Activated CD4-positive, CD25-positive, alpha-beta regulatory T cell treated with anti-CD3 and anti-CD28 coated beads, Interleukin-2, amount 50 U/mL, for 72 hours (primary cell): ENCODE measurements at places on chromosomes 5 and 9.
A peak's percentile ranks its signal among the peaks of the same experiment; 100 is the strongest.

DNA sequence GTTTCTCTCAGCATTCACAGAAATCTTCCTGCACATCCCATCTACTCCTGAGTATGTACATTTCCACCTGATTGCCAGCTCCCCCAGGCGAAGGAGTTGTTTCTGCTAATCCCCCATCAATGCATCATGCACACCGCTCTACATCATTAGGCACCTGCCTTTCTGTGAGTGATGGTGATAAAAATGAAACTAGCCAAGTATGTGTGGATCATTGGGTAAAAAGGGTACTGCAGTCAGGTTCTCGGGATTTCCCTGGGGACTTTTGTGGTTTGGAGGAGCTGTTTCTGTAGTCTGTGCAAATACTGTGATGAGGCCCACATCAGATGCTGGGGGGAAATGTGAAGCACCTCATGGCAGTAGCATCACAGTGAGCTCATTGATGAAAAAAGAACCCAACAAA lies 30.4 kb downstream of the CAMK4 start:
- peak; percentile 54 for DNase-seq

DNA sequence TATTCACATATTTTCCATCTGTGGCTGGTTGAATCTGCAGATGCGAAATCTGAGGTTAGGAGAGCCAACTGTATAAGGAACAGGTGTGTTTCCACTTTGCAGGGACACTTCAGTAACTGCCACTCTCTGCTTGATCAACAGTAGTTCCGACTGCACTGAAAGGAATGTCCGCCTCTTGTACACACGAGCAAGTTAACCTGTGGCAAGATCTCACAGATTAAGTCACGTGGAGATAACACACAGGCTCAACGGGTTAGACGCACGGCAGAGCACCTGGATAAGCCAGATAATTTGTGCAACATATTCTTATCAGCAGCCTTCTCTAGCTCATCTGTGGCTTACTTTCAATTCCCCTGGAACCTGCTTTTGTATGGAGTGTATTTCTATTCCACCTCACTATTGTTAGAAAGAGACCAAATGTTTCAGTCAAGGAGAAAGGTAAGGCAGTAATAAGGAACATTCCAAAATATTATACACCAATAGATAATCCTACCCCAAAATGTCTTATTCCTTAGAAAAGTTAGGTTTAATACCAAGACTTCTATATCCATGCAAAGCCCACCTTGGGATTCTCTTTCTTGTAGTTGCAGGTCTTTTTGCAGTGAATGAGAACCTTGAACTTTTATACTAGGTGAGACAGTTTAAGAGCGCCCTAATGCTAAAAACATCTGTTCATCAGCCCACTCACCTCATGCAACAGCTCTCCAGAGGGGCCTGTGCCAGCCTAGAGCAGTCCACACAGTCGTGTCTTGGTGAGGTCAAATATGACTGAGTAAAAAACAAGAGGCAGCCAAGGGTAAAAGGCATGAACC lies 6.5 kb upstream of the C9 start:
- DNase-seq: no peak

DNA sequence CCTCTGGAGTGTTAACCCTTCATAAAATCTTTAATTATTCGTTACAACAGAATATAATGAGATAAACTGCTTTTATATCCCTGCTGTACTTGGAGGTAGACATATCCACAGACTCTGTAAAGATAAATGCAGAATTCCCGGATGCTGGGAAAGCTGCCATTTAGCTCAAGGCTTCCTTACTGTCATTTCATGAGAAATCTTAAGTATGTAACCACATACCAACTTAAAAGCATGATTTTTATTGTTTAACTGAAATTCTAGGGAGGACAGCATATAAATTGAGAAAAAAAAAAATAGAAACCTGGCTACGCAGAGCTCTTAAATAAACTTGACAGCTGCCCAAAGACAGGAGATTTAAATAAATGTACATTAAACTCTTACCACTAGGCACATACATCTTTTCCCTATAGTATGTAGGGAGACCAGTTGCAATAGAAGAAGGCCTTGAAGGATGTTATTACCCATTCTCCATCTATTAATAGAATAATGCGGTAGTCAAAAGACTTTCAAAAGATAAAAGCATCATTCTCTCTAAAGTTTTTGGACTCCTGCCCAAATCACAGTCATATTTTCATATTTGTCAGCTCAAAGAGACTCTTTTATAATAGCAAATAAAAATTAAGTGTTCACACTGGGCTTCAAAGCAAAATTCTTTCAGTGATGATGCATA lies 373.8 kb downstream of the NDUFS4 start:
- DNase-seq: no peak

DNA sequence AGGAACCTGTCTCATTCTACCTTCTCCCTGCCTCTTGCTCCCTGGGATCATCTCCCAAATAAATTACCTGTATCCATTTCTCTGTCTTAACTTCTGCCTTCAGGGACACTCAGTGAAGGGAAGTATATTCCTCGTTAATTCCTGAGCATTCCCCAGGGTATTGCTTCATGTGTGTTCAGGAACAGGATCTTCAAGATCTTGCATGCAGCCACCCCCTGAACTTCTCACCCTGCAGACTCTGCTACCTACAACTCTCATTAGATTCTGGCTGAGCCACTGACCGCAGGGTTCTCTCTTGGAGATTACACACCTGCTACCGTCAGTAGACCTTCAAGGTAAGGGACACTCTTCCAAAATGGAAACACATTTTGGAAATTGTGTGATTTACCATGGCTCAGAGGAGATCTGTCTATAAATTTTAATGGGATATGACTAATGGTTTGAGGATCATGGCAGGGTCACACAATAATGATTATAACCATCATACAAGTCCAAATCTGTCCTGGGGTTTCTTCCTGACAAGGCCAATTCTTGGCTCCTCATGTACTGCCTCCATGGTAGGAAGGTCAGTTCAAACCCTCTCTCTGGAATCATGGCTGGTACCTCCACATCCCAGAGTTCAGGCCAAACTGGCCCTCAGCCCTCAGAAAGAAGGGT lies 38.9 kb upstream of the UGCG start:
- DNase-seq: no peak

DNA sequence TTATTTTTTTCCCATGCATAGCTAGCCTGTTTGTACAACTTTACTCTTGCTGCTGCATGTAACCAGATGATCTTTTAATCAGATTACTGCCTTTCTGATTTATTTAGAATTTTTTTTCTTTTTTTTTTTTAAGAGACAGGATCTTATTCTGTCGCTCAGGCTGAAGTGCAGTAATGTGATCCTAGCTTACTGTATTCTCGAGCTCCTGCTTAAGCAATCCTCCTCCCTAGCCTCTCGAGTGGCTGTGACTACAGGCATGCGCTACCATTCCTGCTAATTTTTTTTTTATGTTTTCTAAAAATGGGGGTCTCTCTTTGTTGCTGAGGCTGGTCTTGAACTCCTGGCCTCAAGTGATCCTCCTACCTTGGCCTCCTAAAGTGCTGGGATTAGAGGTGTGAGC lies 9.6 kb downstream of the DCP2 start:
- no peak for DNase-seq

- no peak for DNase-seq
Measured at GRCh38 chr5:135386886-135387628, 12.0 kb downstream of the MACROH2A1 start.

DNA sequence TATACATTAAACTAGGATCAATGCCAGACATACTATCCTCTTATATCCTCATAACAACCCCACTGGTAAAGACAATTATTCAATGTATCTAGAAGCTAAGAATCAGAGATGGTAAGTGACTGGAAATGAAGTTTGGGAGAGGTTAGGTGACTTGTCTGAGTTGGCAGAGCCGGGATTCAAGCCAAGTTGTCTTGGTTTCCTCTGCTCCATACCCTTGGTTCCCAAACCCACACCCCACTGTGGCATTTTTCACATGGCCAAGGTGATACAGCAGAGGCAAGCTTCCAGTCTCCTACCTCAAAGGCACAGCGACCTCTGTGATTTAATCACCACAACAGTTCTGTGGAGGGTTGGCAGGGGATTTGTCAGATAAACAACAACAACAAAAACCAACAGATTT lies 34.7 kb upstream of the ADRB2 start:
- DNase-seq: no peak

DNA sequence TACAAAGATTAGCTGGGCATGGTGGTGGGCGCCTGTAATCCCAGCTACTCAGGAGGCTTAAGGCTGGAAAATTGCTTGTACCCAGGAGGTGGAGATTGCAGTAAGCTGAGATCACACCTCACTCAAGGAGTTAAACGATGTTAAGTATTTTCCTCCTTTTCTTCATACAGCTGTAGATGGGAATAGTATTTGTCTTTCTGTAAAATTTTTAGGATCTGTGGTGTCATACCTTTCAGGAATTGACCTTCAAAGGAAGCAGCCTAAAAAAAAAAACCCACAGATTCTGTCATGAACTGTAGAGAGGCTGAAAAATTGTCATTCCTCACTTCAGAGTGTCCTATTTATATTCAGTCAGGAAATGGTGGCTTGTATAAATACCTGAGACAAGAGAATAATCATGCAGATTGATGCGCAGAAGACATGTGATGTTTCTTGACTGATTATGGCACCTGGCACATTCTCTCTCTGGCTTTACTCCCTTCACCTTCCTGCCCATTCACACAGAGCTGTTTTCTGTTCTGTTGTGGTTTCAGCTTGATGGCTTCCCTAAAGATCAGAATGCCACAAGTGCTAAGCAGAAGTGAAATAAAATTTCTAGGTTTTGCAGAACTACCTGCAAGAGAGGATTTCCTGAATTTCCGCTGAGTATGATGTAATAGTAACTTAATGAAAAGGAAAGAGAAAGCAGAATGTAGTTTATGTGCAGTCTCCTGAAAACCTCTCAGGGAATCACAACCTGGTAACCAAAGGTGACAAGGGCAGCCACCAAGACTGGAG lies 3.8 kb downstream of the IFNA1 start:
- no peak for DNase-seq

DNA sequence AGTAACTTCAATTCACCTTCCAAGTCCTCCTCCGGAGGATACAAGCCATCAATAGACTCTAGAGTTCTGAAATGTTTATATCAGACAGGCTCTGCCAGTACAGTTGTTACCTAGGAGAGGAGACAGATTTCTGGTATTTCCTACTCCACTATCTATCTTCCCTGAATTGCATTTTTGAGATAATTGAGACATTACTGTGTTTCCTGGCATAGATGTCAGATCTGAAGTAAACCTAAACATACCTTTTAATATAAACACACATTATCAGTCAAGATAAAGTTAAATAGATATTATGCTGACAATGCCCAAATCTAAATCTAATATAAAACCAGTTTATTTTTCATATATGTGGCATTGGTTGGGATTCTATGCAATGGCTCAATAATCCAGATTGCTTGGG lies 8.2 kb upstream of the TYRP1 start:
- DNase-seq: no peak

DNA sequence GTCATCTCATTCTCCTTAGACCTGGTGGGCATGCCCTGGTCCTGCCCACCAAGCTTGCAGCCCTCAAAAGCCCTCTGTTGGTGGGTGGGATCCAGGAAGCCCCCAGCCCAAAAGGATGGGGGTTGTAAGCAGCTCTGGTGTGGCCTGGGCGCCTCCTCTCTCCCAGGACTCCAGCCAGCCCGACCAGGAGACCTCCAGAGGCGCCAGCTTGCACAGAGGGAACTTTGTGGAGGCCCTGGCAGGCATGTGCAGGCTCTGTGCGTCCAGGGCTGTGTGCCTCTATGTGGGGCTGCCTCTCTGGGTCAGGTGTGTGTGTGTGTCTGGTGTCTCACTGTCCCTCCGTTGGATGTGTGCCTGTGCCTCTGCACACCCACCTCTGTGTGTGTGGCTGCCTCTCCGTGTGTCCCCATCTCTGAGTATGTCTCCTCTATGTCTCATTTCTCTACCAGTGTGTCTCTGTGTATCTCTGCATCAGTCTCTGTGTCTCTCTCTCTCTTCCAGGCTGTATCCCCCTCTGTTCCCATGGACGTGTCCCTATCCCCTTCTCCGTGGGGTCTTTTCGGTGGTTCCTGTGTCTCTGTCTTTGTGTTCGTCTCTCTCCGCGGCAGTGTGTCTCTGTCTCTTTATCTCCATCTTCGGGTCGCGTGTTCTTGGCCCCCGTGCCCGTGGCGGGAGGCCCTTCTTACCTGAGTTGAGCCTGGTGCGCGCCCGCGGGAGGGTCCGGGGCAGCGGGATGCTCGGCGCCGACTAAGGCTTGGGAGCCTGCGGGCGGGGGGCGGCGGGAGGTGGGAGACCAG lies 501 bp downstream of the ENHO start:
- no peak for DNase-seq

GRCh38 chr5:126926187-126926586 lies 104.2 kb downstream of the MARCHF3 start:
- DNase-seq: no peak
